ENCODE measurements at places on chromosomes 12 and 14.

DNA sequence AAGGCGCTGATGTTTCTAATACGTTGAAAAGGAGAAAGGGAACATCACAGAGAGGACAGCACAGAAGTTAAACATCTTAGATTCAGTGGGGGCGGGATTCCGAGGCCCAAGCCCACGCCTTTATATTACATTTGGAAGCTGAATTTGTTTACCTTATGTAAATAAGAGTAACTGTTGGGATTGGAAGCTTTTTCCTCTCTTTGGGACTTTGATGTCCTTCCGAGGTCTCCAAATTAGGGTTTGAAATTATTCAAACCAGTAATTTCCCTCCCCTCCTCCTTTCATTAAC is 6.4 kb downstream of the FOXA1 start:
- H3K27me3 ChIP-seq: peaks cover 61% of the 10 kb centered on the region
- no peak for DNase-seq
- H3K27ac ChIP-seq: no peak overlapping the region

DNA sequence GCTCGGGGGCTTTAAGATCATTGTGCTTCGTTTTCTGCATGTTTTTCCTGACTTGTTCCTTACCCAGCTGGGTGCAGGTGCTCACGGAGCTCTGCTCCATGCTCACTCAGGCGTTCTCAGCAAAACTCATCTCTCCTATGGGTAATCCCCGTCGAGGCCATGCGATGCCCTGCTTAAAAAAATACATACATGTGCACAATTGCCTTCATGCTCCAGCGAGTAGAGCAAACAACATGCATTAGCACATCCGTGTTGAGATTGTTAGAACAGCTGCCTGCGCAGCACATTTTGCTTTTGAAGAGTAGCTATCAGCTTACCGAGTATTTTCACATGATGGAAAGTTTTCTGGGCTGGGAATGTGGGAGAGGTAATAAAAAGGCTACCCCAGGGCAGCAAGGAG is 16.2 kb downstream of the AACS start:
- H3K4me3 ChIP-seq: no peak overlapping the region
- H3K27me3 ChIP-seq: no peaks in the 10 kb centered on the region
- H3K27ac ChIP-seq: no peak overlapping the region
- H3K36me3 ChIP-seq: peaks cover 36% of the 10 kb centered on the region
- DNase-seq: no peak

DNA sequence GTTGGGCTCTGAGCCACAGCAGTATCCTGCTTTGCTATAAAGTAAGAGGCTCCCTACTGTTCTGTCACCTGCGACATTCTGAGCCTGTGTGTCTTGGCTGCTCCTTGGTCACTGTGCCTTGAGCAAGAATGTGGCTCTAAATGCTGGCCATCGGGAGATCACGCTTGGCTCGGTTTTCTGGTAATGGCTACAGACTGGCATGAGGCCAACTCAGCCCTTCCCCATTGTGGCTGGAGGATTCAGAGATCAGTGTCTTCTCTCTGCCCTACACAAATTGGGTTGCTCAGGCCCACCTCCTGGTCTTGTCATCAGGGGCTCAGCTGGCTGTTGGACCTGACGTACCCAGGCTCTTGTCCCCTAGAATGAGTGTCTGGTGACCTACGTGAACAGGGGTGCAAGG is 94.5 kb downstream of the PLXNC1 start:
- peaks cover 44% of the 10 kb centered on the region for H3K36me3 ChIP-seq
- H3K27ac ChIP-seq: no peak overlapping the region
- DNase-seq: no peak
- H3K4me3 ChIP-seq: no peak overlapping the region
- H3K27me3 ChIP-seq: no peaks in the 10 kb centered on the region

- H3K4me1 ChIP-seq: peaks cover 9% of the 10 kb centered on the region
- no peaks in the 10 kb centered on the region for H3K27me3 ChIP-seq
- no peaks in the 10 kb centered on the region for H3K36me3 ChIP-seq
- DNase-seq: no peak
- no peak overlapping the region for H3K27ac ChIP-seq
These were observed 22.0 kb upstream of the HIF1A start for GRCh38 chr14:61673305-61673704.
